ENCODE measurements at places on chromosomes 12 and 14.

GRCh38 chr12:34291426-34291901 lies 269.2 kb downstream of the ALG10 start:
- DNase-seq, result no peak

- DNase-seq, result no peak
Observed at GRCh38 chr14:42185718-42186117, 579.0 kb downstream of the LRFN5 start.

GRCh38 chr12:132582582-132583410 lies 27.6 kb downstream of the LRCOL1 start:
- DNase-seq, result no peak

- no peak for DNase-seq
Observed at GRCh38 chr14:34250959-34251358, 211.1 kb downstream of the SPTSSA start.

- no peak for DNase-seq
Observed at GRCh38 chr12:25806271-25806670, 152.2 kb upstream of the RASSF8 start.

GRCh38 chr14:38252066-38252710 lies 3.7 kb downstream of the CLEC14A start:
- no peak for DNase-seq

DNA sequence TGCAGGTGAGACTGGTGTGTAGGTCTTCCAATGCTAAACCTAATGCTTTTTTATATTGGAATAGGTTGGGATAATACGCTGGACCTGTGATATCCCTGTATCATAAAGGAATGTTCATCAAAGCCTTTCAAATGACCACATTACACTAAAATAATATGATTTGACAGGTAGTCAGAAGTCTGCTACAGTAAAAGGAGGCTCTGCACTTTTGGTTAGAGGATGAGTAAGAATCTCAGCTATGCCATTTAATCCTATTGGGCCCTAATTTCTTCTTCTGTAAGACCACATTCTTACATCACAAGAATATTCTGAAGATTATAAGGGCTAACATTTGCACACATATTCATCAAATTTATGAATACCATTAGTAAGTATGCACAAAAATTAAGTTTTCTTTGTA lies 250.5 kb upstream of the FLRT2 start:
- no peak for DNase-seq

DNA sequence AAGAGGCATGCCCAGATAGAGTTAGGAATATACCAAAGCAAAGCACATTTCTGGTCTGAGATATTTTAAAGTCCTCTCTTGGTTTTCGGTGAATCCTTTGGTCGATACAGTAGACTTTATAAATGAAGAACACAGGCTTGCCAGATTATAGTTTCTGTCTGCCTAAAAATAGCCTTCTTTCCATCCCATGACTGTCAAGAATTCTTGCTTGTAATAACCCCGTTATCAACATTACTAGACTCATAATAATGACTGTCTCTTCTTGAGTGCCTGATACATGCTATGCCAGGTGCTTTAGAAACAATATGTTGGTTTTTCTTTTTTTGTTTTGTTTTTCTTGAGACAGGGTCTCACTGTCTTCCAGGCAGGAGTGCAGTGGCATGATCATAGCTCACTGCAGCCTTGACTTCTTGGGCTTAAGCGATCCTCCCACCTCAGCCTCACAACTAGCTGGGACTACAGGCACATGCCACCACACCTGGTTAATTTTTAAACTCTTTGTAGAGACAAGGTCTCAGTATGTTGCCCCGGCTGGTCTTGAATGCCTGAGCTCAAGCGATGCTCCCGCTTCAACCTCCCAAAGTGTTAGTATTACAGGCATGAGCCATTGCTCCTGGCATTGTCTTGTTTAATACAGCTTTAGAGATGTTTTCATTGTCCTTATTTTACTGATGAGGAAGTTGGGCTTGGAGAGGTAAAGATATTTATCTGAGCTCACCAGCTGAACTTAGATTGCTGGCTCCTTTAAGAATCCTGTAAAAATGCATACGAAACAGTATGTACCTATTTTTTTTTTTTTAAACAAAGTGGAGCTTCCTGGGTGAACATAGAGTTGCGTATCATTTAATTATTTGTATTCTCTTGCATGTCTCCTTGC lies 30.4 kb downstream of the CHST11 start:
- no peak for DNase-seq

DNA sequence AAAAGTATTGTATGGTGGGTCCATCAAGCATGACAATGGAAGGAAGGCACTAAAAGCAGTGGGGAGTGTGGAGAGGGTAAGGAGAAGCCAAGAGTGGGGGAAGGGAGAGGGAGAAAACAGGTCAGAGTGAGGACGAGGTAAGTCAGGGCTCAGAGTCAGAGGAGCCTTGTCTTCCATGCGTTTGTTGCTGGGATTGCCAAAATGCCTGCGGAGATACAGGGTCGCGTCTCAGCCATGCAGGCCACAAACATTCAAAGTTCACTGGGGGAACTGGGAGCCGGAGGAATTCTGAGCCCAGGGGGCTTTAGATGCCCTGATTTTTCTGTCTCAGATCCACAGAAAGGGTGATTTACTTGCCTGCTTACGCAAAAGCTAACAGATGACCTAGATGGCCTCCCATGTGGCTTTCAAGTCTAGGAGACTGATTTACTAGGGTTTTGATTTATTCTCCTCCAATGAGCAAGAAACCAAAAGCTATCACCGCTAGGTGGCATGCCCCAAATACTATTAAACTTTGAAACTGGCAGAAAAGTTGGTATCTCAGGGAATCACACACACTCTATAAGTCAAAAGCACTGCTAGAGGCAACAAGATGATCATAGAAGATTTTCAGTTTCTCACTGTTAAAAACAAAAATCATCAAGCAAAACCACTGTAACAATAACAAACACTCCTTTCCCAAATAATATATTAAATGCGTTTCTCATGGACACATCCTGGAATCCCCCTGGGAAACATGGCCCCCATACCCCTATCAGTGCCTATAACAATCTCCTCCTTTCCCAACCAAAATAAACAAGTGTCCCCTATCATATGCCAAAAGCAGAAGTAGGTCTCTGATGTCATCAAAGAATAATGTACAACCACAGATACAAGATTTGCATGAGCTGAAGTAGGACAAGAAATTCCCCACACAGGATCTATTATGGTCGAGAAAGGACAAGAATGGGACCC lies 26.6 kb upstream of the MDM1 start:
- DNase-seq, result no peak

GRCh38 chr14:58707949-58708348 lies 70.2 kb downstream of the DACT1 start:
- no peak for DNase-seq

GRCh38 chr12:116099652-116100432 lies 177.7 kb downstream of the MED13L start:
- DNase-seq, result no peak

DNA sequence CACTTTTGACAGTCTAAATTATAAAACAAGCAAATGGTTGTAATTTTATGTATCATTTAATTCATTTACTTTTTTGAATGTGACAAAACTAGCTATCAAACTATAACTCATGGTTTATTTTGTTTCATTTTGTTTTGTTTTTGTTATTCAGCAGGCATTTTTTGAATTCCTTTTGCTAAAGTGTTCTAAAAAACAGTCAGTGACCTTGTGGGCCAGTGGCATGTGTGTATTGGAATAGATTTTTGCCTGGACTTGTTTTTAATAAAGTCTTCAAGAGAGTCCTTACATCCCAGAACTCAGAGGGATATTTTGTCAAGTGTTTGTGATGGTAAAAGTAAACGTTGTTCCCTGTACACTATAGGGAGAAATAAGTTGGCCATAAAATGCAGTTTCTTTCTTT lies 369.7 kb upstream of the SYT1 start:
- no peak for DNase-seq

GRCh38 chr12:46201284-46201789 lies 67.5 kb downstream of the SLC38A1 start:
- no peak for DNase-seq

DNA sequence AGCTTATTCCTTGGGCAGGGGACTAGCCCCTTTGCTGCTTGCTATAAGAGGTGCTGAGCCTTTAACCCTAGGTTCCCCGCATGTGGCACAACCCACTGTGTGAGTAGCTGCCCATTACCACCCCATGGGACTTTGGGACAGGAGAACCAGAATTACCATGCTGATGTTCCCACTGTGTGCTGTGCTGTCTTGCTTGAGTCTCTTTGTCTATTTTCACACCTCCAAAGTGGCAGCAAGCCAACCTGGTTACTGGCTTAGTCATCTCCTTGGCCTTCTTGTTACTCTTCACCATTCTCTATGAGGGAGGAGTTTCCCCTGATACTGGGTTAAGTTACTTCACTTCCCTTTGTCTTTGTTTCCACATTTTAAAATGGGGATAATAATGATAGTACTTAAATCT lies 73.4 kb upstream of the ETV6 start:
- DNase-seq, result no peak

GRCh38 chr14:24920265-24921075 lies 129.5 kb downstream of the STXBP6 start:
- DNase-seq, result no peak

- no peak for DNase-seq
Observed at GRCh38 chr14:31687726-31688125, 126.5 kb downstream of the NUBPL start.

DNA sequence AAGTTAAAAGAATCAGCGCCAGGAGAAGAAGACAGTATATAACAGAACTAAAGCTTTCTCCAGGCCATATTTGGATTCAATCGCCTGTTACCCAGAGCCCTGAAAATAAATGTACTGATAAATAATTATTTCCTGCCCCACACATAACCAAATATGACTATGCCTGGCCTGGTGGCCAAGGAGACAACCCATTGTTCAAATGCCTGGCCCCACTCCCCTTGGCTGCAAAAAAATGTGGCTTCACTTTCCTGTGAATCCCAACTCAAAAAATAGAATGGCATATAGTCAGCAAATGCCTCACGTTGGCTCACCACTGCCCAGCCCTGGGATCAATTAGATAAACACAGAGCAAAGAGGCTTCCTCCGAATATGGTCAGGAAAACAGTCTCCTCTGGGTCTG lies 472.1 kb downstream of the BCL11B start:
- no peak for DNase-seq

- DNase-seq, result no peak
Observed at GRCh38 chr12:84585776-84586395, 326.7 kb downstream of the SLC6A15 start.

DNA sequence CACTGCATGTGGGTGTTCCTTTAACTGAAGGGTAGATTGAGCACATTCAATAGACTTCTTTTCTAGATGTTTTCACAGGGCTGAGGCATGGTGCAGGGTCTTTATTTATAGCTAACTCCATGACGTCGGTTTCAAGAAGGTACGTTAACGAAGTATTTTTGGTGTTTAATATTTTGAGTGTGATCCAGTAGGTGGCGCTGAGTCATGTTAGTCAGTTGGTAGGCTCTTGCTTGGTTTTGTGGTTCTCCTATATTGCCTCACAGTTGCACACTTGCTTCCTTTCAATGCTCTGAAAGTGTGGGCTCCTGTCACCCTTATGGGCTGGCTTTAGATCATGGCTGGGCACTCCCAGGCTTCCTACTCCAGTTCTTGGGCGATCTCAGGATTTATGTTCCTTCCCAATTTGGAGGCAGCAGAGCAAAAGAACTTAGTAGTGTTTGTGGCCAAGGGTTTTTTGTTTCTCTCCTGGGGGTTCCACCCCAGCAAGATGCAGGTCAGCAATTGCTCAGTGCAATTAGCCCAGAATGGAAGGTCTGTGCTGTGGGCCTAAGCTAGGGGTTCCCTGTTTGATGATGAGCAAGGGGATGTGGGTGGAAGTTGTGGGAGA lies 471.6 kb upstream of the FOXG1 start:
- no peak for DNase-seq

DNA sequence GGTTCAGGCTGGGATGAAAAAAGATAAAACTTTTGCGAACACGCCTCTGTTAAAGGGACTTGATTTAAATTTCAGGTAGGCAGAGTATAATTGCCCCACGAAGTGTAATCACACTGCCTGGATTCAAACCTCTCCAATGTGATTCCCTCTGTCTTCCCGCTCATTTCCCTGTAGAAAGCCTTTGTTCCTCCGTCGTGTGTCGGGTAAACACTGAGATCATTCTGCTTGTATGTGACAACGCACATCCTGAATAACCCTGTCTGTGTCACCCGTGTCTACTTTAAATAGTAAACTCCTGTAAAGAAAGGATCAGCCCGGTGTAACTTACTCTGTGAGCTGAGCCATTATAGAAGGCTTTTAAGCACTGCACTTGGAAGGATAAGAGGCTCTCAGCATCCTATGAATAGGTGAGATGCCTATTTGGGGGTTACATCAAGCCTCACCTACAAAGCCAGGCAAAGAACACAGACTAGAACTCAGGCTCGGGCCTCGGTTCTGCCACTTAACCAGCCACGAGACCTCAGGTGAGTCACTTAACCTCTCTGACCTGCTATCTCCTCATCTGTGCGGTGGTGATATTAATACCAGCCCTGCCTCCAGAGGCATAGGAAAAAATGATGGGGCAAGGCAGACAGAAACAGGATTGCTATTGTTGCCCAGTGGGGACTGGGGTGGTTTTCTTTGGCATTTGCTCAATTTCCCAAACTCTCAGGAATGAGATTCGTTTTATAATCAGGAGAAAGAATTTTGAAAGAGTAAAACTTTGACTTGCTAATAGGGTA lies 74.2 kb downstream of the RBM19 start:
- DNase-seq, result no peak

DNA sequence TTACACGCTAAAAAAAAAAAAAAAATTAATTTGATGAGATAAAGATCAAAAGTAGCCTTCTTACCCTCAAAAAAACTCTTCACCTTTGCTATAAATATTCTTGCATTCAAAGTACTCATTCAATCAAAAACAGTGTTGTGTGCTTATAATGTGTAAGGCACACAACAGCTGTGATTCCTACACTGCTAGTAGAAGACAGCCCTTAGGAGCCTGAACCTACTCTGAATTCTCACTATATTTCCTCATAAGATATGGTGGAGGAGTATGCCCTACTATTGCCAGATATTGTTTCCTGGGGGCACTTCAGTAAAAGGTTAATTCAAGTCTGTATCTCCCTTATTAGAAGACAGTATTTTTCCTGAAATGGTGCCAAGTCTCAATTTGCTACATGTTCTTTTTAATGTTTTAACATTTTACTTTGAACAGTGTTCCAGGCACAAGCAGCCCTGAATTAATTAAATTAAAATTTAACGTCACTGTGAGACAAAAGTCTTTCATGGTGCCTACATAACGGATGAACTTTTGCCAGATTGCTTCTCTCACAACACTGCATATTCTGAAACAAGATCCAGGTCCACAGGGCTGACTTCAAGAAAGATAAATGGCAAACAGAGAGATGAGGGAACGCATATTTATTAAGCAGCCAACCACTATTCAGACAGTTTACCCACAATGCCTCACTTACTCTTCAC lies 19.3 kb downstream of the PPP2R5E start:
- DNase-seq, result no peak

- no peak for DNase-seq
Observed at GRCh38 chr12:53498235-53498630, 1.0 kb downstream of the MAP3K12 start.

- DNase-seq, result no peak
Observed at GRCh38 chr14:73870525-73871235, 16.0 kb upstream of the ZNF410 start.

GRCh38 chr14:59139324-59139723 lies 49.1 kb upstream of the DAAM1 start:
- DNase-seq, result no peak

GRCh38 chr14:20438664-20439063 lies 2.7 kb upstream of the KLHL33 start:
- DNase-seq, result no peak

- no peak for DNase-seq
Observed at GRCh38 chr12:86006727-86007126, 132.6 kb downstream of the NTS start.

- no peak for DNase-seq
Observed at GRCh38 chr12:118371321-118372282, 1.1 kb downstream of the TAOK3 start.
